Activated T-cell treated with anti-CD3 and anti-CD28 coated beads, Interleukin-2, amount 50 U/mL, for 72 hours (primary cell): ENCODE measurements at places on chromosomes 11 and 22. TPM values are rescaled to one million over a fixed set of nuclear protein-coding genes. Genes with fewer than 3 reads are reported as not detected.

DNA sequence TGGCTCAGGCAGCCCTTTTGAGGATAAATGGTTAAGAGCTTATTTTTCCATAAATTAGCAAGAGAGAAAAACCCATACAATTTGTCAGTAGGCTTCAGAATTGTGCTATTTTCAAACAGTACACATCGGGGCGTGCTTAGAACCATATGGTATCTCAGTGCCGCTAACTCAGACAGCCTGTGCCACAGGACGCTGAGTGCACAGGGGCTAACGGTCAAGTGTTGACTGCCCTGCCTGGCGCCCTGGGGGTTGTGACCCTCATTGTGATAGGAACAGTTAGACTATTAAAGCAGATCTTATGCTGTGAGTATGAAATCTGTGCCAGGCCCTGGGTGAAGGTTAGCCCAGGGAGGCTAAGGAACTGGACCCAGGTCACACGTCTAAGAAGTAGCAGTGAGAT lies 1519.7 kb downstream of the BRD1 start:
- no peak overlapping the region for H3K27ac ChIP-seq
- no peaks in the 10 kb centered on the region for H3K4me1 ChIP-seq
- no peak overlapping the region for H3K4me3 ChIP-seq
- H3K27me3 ChIP-seq = no peaks in the 10 kb centered on the region
- DNase-seq = no peak
- H3K36me3 ChIP-seq = peaks cover 2% of the 10 kb centered on the region

SUN2 gene
- total RNA-seq = 179 TPM

DGAT2 gene
- 2.8 TPM for total RNA-seq

DNA sequence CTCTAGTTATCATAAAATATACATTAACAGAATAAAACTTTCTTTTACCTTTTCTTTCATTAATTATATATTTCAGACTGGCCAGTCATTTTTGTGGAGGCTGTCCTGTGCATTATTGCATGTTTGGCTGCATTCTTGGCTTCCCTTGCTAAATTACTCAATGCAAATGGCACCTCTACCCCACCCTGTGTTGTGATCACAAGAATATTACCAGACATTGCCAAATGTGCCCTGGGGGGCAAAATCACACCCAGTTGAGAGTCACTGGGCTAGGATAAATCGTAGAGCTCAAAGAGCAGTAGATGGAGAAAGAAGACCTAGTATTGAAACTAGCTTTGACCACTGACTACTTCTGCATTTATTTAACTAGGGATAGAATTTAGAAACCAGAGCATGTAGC lies 1257.8 kb upstream of the TENM4 start:
- H3K4me1 ChIP-seq = no peaks in the 10 kb centered on the region
- no peaks in the 10 kb centered on the region for H3K27me3 ChIP-seq
- H3K27ac ChIP-seq = no peak overlapping the region
- no peak overlapping the region for H3K4me3 ChIP-seq
- H3K36me3 ChIP-seq = peaks cover 1% of the 10 kb centered on the region

DNA sequence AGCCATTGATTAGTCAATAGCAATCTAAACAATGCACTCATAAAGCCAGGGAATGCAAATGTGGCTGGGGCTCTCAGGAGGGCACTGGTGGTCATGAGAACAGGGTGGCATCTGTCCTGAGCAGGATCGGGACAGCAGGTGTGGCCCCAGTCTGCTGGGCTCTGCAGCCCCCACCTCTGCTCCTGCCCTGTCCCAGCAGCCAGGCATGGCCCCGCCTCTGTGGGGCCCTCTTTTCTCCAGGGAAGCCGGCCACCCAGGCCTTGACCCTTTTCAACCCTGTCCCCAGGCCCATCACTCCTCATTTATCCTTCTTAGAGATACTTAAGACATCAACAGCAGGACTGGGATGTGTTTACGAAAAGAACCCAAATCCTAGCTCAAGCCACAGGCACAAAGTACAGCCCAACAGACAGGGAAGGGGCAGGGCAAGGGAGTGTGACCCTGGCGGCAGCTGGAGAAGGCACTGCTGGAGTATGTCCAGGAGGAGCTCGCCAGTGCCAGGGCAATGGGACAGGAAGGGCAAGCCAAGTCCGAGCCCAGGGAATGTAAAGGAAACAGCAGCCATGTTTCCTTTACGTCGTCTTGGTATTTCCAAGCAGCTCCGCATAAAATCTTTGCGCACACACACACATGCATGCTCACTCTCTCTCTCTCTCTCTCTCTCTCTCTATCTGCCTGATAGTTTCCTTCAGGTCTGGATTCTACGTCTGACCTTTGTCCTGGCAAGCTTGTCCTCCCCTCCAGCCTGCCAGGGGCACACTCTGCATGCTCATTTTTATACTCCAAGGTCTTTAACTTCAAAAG lies 59.9 kb downstream of the DGCR2 start:
- no peaks in the 10 kb centered on the region for H3K4me1 ChIP-seq
- H3K27ac ChIP-seq = no peak overlapping the region
- H3K36me3 ChIP-seq = no peaks in the 10 kb centered on the region
- H3K27me3 ChIP-seq = no peaks in the 10 kb centered on the region
- no peak for DNase-seq

DNA sequence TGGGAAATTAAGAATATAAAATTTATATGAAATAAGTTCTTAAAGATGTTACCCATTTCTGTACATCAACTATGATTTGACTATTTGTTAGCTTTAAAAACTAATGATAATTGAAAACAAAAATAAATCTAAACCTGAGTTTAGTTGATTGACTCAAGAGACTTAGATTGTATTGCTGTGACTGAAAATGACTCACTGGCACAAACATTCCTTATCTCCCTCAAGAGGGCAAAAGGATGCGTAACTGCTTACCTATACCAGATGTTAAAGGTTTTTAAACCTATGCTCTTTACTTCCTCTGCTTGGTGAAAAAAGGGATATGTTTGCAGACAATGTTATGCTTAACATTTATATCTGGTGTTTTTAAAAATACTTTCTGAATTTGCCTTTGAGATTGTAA lies 30.3 kb downstream of the ATM start:
- no peak for DNase-seq
- H3K4me3 ChIP-seq = no peak overlapping the region
- H3K36me3 ChIP-seq = peaks cover 3% of the 10 kb centered on the region
- H3K27me3 ChIP-seq = no peaks in the 10 kb centered on the region
- H3K27ac ChIP-seq = no peak overlapping the region
- H3K4me1 ChIP-seq = peaks cover 61% of the 10 kb centered on the region
